ENCODE measurements at places on chromosomes 13 and 19.
A peak's percentile ranks its signal among the peaks of the same experiment; 100 is the strongest.

DNA sequence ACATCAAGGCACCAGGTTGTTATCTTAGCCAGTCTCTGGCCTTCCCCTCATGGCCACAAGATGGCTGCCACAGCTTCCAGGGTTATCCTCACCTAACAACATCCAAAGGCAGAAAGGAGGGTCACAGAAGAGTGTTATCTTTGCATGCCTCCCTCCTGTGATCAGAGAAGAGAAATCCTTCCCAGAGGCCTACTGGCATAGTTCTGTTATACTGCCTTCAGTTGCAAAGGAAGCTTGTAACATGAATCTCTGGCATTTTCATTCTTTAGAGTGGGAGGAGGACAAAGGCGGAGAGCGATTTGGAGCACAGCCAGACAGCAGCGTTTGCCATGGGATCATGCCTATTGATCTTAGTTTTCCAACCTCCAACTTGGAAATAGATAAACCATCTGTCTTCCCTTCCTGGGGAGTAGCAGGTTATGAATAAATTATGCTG lies 135.7 kb downstream of the DNAJC15 start:
- peak; percentile 62 for DNase-seq

- DNase-seq = peak; percentile 48
Observed at GRCh38 chr19:45670670-45671453, 2.8 kb downstream of the GIPR start.

DNA sequence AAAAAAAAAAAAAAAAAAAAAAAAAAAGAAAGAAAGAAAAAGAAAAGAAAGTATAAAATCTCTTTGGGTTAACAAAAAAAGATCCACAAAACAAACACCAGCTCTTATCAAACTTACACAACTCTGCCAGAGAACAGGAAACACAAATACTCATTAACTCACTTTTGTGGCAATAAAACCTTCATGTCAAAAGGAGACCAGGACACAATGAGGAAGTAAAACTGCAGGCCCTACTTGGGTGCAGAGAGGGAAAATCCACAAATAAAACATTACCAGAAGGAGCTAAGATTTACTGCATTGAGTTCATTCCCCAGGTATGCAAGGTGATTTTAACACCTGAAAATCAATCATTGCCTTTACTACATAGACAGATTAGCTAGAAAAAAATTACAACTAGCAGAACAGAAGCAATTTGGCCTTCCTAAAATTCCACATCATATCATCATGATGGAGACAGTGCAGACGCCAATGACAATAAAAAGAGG lies 9.6 kb upstream of the CEACAM5 start:
- DNase-seq = no peak

DNA sequence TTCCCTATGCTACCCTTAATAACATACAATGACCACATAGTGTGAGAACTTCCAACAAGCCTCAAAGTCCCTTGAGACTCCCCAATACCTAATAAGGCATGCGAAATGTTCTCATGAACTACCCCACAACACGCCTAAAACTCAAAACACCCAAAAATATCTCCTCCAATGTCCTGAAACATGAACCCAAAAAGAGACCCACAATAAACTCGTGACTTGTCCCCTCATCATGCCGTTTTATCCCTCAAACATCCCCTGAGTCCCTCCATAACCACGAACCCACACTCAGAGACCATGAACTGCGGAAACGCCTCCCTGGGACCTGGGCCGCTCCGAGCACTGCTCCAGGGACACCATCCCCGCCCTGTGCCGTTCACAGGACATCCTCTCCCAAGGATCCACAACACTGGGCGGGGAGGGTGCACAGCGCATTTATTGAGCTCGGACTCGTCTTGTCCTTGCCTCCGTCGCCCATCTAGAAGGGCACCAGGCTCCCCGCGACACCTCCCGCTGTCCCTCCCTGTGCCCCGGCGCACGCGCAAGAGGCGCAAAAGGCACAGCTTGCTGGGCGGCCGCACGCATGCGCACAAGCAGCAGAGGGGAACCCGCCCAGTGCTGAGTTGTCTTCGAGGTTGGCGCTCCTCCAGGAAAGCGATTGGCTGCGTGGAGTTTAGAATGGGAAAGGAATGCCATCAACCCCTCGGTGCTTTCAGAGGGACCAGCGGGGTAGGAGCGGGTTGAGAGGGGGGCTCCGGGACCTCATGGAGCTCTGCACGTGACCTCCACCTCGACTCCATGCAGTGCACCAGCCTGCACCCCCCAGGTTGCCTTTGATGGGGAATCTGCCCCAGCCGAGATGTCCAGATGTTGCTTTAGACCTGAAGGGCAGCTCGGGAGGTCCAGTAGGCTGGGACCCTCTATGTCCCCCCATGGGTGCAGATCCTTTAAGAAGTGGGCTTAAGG lies 8.8 kb downstream of the FXYD3 start:
- peak; percentile 88 for DNase-seq

GRCh38 chr13:113565526-113566226 lies 18.9 kb upstream of the TFDP1 start:
- DNase-seq = no peak
